ENCODE measurements at places on chromosomes 2 and 18. TPM values are rescaled to one million over a fixed set of nuclear protein-coding genes. Genes with fewer than 3 reads are reported as not detected.

- H3K4me1 ChIP-seq, result no peaks in the 10 kb centered on the region
- no peak overlapping the region for H3K27ac ChIP-seq
- peaks cover 3% of the 10 kb centered on the region for H3K27me3 ChIP-seq
Observed at GRCh38 chr2:72106978-72107377, 40.7 kb downstream of the CYP26B1 start.

INPP4A gene
- 13.1 TPM for total RNA-seq

DNA sequence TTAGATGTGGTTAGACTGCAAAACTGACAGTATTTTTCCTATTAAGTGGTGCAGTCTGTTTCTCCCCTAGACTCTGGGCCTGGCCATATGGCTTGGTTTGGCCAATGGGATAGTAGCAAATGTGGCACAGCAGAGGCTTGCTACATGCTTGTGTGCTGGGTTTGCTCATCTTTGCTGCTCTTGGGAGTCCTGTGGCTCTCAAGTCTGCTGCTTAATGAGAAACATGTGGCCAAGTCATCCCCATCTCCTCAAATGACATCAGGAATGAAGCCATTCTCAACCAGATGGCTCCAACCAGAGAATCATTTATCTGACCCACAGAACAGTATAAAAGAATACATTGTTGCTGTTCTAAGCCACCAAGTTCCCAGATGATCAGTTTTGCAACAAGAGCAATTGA, 57.1 kb upstream of the PAX3 start:
- H3K4me3 ChIP-seq, result no peak overlapping the region
- H3K27ac ChIP-seq, result no peak overlapping the region
- H3K36me3 ChIP-seq, result no peaks in the 10 kb centered on the region
- DNase-seq, result no peak
- no peaks in the 10 kb centered on the region for H3K4me1 ChIP-seq
- H3K27me3 ChIP-seq, result no peaks in the 10 kb centered on the region

DNA sequence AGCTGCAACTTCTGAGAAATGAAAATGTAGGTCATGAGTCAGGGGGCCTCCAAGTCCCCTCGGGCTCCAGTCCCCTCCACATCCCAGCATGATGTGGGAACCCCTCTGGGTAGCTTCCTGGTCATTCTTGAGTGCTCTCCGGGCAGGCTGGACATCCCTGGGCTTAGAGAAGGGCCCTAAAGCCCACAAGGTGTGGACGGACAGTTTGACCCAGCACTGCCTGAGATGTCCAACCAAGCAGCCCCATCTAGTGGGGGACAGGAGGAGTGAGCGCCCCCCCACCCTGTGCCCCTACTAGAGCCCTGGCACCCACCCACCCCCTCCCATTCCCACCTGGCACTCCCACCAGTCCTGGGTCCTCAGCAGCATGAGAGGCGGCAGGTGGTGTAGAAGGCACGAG, 46.0 kb downstream of the CYP27C1 start:
- peak; percentile 62 for DNase-seq
- H3K27ac ChIP-seq, result peak overlapping the region; percentile 97
- H3K36me3 ChIP-seq, result no peaks in the 10 kb centered on the region
- H3K4me3 ChIP-seq, result no peak overlapping the region

DNA sequence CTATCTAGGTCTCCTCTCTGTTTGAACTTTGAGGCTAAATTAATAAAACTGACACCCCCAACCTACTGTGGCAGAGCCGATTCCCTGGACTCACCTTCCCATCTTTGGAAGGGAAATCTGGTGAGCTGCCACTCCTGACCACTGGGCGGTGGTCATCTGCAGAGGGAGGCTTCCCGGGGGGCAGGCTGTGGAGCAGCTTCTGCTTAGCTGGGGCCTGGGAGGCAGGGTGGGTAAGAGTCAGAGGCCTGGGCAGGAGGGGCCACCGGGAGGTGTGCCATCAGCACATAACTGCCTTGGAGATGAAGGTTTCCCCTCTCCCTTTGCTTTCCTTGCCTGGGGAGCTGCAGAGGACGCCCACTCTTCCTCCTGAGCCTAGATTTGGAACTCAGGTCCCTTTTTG, 2.3 kb upstream of the NPPC start:
- H3K36me3 ChIP-seq, result no peaks in the 10 kb centered on the region
- H3K4me1 ChIP-seq, result peaks cover 15% of the 10 kb centered on the region
- H3K27me3 ChIP-seq, result peaks cover 61% of the 10 kb centered on the region

CABLES1 gene
- 6.9 TPM for total RNA-seq

DNA sequence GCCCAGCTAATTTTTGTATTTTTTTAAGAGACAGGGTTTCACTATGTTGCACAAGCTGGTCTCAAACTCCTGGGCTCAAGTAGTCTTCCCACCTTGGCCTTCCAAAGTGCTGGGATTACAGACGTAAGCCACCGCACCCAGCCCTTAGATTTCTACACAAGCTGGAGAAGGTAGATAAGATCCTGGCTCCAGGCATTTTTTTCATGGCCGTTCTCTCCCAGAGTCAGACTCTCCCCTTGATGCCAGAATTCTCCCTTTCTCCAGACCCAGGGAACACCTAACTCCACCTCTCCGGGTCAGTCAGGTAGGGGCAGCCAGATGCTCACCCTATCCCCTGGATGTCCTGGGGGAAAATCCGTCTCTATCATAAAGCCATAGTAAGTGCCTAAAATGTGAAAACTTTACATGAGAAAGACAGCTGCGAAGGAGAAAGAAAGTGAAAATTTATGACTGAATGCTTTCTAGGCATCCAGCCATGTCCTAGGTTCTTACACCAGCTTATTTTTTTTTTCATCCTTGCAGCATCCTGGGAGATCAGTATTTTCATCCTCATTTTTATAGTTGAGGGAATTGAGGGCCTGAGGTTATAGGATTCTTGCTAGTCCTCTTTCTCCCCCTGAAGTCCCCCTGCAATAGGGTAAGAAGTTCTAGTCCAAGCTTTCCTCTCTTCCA, 16.3 kb downstream of the SIX3 start:
- no peaks in the 10 kb centered on the region for H3K36me3 ChIP-seq
- H3K4me3 ChIP-seq, result no peak overlapping the region
- H3K27me3 ChIP-seq, result peaks cover 77% of the 10 kb centered on the region

- no peak overlapping the region for H3K4me3 ChIP-seq
- H3K4me1 ChIP-seq, result no peaks in the 10 kb centered on the region
- H3K36me3 ChIP-seq, result no peaks in the 10 kb centered on the region
- H3K27me3 ChIP-seq, result no peaks in the 10 kb centered on the region
- H3K27ac ChIP-seq, result no peak overlapping the region
Observed at GRCh38 chr2:205511221-205511620, 171.1 kb upstream of the NRP2 start.

TGOLN2 gene
- total RNA-seq, result 72.0 TPM

- no peak overlapping the region for H3K4me3 ChIP-seq
- no peak overlapping the region for H3K27ac ChIP-seq
- DNase-seq, result no peak
- no peaks in the 10 kb centered on the region for H3K4me1 ChIP-seq
Observed at GRCh38 chr2:16216558-16216945, 276.2 kb downstream of the MYCN start.

DNA sequence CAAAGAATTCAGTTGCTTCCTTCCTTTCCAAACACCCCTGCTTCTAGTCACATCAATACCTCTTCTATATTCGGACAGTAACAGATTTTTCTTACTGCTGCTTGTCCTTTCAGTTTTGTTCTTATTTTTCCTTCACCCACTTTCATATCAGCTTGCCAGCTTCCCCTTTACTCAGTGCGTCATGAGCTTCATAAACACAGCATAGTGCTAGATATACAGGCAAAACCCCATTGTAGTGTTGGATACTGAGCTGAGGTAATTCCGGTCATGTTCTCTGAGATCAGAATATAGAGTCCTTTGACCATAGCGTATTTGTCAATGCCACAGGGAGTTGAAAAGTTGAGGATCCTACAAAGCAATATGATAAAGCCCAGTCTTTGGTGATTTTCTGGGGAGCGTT, 2.4 kb downstream of the FARP2 start:
- H3K27me3 ChIP-seq, result no peaks in the 10 kb centered on the region
- H3K27ac ChIP-seq, result no peak overlapping the region
- no peak for DNase-seq
- no peak overlapping the region for H3K4me3 ChIP-seq
- peaks cover 28% of the 10 kb centered on the region for H3K4me1 ChIP-seq

DNA sequence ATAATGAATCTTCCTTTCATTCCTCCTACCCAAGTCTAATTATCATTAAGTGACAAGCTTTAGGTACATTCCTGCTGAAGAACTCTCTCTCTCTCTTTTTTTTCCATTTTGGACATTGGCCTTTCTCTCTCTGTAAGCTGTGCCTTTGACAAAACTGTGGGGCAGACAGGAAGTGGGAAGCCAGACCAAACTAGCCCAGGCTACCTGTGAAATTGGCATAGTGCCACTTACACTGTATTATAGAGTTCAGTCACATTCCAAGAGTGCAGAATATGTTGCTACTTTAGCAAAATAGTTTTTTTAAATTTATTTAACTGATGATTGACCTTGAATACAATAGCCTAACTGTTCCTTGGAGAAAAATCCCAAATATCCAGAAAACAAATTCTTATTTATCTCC, 381.5 kb upstream of the ETAA1 start:
- no peak overlapping the region for H3K4me3 ChIP-seq
- H3K27me3 ChIP-seq, result no peaks in the 10 kb centered on the region
- peak; percentile 18 for DNase-seq

LYPD6B gene
- 13.3 TPM for total RNA-seq

MCFD2 gene
- total RNA-seq, result 196 TPM

DNA sequence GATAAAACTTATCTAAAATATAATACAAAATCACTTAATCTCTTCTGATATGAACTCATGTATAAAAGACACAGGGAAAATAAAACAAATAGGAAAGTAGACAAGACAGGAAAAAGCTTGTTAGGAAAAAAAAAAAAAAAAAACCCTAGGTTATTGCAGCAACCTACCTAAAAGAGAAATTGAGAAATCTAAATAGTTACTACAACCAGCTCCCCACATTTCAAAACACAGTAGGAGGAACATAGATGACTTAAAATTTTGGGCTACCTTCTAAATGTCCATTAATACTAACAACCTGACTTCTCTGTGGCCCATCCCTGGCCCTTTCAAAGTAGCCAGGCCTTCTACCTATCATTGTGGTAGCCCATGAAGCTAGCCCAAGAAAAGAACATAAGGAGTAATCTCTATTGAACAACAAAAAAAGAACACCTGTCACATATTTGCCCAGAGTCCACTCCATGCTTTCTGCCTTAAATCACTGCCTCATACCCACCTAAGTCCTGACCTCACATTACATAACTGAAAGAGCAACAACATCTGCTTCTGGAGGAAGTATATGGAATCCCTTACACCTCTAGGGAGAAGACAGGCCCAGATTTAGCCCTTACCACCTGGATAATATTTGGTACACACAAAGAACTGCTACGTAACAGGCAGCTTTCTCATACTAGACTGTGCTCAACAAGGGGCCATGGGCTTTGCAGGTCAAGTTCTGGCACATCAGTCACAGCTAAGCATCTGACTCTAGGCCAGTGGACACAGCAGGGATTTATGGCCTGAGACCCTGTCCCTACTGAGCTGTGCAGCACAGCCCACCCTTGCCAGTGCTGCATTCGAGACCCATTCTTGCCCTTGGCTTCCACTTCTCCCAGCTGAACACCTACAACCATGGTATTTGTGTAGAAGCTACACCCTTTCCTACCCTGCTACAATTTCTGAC, 8.5 kb downstream of the SUCLG1 start:
- H3K4me1 ChIP-seq, result no peaks in the 10 kb centered on the region
- H3K4me3 ChIP-seq, result no peak overlapping the region
- H3K27me3 ChIP-seq, result no peaks in the 10 kb centered on the region
- DNase-seq, result no peak
- H3K27ac ChIP-seq, result no peak overlapping the region
- H3K36me3 ChIP-seq, result no peaks in the 10 kb centered on the region

DNA sequence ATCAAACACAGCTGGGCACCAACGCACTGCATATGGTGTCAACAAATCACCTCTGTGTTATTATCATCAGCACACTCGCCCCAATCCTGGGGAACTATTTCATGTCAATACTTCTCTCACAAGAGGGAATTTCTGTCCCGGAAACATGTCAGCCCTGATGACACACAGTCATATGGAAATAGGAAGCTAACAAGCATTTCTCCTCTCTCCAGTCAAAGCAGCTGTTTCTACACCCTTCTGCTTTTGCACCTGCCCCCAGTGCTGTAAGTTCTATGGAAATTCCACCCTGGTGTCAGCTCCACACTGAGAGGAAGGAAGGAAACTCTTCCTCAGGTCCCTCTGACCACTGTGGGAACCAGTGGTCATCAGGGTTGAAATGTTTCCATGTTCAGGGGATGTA, 447.6 kb upstream of the ID2 start:
- H3K27ac ChIP-seq, result no peak overlapping the region
- H3K4me3 ChIP-seq, result no peak overlapping the region
- H3K36me3 ChIP-seq, result no peaks in the 10 kb centered on the region
